ENCODE measurements at places on chromosomes 12 and 14.

GRCh38 chr14:69795691-69796090 lies 1.4 kb downstream of the SLC10A1 start:
- DNase-seq = no peak

DNA sequence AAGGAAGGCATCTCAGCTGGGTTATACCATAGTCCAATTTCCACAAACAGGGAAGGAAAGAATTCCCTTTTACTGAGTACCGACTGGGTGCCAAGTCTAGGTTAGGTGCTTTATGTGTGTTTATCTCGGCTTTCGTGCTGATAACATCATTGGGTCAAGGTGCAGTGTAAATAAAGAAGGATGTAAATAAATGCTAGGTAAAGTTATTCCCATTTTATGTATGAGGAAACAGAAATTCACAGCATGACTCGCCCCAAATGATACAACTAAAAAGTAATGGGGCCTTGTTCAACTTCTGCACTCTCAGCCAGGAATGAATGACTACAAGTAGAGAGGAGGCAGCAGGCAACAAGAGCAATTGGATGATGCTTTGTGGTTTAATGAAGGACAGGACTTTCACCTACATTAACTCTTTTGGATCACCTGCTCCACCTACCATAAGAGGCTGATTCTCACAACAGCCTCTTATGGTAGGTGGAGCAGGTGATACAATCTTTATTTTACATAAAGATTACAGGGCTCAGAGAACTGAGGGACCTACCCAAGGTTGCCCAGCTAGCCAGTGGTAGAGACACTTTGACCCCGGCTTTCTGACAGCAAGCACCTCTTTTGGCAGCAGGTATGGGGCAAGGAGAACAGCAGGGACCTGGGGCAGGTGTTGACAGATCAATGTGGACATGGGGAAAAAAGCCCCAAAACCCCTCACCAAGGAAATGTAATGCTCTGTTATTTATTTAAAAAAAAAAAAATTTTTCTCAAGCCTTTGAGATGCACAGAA lies 213.4 kb upstream of the NUDT4 start:
- DNase-seq = no peak

DNA sequence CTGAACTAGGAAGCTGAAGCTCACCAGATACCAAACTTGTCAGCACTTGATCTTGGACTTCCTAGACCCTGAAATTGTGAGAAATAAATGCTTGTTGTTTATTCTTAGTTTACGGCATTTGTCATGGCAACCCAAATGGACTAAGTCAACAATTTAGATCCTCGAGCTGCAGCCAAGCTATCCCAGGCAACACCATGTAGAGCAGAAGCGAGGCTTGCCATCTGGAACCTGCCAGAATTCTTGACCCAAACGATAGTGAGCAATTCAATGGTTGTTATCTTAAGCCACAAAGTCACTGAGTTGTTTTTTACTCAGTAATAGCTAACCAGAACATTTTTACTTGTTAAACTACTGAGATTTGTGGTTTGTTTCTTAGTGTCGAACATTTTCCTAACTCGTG lies 458.5 kb upstream of the FLRT2 start:
- no peak for DNase-seq

GRCh38 chr14:65637780-65638179 lies 225.2 kb downstream of the FUT8 start:
- DNase-seq = peak; percentile 13

- no peak for DNase-seq
These were observed 13.2 kb downstream of the ZNF219 start for GRCh38 chr14:21084998-21085853.

DNA sequence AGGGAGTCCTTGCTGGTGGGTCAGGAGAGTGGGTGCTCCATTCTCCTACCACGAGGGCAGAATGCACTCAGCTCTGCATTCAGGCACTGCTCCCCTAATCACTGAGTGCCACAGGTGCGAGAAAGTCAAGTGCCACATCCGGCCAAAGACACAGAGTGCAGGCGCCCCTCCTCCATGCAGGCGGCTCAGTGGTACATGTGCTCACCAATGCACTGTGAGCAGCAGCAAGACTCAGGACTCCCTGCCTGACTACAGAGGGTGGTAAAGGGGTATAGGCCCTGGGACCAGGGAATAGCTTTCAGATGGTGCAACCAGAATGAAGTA lies 32.9 kb downstream of the ZFYVE21 start:
- DNase-seq = peak; percentile 40

DNA sequence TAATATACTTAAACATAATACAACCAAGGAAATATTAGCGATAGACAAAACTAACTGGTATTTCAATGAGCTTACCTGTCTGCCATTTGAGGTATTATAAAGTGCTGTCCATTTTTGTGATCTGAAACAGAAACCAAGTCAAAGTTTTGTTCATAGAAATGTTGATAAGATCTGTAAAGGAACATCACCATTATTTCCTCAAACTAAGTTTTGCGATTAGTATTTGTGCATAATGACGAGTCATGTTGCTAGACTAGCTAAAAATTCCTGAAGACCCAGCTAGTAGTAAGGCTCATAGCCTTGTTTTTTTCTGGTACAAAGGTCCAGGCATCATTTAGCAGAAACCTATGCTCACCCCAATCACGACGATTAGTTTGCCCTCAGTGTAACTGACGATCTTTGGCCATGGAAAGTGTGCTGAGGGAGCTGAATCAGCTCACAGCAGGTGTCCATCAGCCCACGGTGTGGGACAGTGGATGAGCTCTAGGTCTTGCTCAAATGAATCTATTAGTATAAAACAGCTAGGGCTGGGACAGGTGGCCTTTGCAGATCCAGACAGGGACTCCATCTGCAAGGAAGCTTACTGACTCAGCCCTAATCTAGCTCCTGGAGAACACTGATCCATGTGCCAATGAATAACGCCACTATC lies 28.7 kb downstream of the GIT2 start:
- no peak for DNase-seq

- DNase-seq = no peak
These were observed 46.3 kb downstream of the PPHLN1 start for GRCh38 chr12:42372154-42372791.

DNA sequence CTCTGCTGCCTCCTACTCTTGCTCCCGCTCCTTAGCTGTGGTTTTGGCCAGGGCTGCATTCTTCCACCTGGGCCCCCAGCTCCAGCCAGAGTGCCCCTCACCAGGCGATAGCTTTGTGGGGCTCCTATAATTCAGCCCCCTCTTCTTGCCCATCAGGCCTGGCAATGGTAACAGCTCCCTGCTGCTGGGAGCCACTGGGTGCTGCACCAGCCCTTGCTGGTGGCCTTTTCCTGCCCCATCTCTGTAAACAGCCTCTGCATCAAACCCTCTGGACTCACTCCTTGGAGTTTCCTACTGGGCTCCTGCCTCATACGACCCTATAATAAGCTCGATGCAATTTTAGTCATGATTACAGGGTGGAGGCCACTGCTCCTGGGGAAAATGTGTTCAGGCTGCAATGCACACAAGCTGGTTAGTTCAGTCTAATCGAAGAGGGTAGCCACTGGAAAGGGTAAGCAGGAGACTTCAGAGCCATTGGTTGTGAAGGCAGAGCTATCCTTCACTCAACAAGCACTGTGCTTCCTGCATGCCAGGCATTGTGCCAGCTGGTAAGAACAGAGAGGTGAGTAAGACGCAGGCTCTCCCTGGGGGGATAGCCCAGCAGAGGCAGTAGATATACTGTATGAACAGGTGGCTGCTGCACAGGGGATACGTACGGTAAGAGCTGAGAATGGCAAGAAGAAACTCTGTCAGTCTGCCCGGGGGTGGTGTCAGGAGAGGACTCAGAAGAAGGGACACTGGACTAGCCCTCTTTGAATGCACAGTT lies 24.7 kb downstream of the CLMN start:
- DNase-seq = no peak

- DNase-seq = no peak
These were observed 109.3 kb upstream of the TMTC1 start for GRCh38 chr12:29893002-29893401.

DNA sequence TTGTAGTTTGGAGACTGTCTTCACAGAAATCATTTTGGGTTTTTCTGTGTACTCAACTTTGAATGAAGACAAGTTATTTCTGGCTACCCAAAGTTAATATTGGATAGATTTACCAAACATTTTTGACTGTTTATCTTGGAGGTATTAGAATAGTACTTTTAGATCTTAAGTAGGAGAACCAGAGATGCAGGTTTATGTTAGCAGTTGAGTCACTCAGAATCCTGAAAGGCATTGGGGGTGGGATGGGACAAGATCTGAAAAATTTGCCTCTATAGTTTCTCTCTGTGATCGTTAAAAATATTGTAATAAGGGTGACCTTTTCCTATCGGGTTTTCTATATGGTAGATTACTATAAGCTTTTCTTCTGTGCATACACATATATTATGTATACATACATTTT lies 112.3 kb downstream of the TTC6 start:
- no peak for DNase-seq

DNA sequence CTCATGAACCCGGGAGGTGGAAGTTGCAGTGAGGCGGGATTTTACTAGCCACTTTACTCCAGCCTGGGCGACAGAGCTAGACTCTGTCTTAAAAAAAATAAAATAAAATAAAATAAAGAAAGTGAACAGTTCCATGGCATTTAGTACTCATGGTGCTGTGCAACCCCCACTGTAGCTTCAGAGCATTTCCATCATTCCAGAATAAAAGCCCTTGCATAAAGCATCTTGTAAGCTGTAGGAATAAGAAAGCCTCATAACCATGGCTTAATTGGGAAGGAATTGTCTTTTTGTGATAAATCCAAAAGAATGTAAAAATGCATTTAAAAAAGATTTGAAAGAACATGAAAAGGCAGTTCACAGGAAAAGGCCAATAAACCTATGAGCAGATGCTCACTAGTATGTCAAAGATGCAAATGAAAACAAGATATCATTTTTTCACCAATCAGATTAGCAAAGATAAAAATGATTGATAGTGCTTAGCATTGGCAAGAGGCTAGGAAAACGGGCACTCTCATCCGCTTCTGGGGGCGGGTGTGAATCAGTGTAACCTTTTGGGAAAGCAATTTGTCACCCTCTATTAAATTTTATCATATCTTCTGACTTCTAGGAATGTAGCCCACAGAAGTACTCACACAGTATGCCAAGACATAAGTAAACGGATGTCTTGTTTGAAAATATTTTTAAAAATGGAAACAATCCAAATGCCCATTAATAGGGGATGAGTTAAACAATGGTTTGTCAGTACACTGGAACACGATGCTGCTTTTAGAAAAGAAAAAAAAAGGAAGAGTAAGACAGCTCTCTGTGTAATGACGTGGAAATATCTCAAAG lies 46.6 kb downstream of the CFAP251 start:
- DNase-seq = no peak

Measured in stimulated activated CD8-positive, alpha-beta memory T cell treated with anti-CD3 and anti-CD28 coated beads, Interleukin-7, amount 100 ng/mL, for 4 hours (primary cell).